ENCODE measurements at places on chromosomes 4 and X.

GRCh38 chr4:108930186-108930585 lies 167.3 kb upstream of the ETNPPL start:
- no peak for DNase-seq

DNA sequence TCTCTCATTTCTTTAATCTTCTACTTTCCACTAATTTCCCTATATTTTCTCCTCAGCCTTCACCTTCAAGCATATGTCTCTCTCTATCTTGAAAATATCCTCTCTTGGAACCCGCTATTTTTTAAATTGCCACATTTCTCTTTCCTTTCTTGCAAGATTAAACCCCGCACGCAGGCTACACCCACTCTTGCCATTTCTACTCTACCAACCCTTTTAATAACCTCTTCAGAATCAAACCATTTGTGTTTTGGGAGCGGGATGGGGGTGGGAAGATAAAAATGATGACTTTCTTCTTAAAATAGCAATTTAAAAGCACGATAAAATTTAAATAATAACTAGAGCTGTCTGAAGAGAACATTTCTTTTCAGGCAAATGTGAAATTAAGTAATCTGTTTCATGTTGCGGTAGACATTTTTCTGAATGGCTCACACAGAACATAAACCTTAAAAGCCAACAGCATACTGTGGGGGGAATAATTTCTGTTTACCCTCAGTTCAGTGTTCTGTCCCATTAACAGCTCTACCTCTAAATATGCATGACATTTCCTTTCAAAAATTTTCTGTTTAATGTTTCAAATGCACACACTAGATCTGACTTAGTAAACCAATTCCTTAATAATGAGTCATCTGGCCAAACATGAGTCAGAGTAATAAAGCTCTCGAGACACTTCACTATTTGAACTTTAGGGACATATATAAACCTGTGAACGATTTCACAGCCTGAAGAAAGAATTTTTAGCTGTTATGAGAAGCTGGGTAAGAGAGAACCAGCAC lies 20.5 kb downstream of the ARSJ start:
- no peak for DNase-seq

- no peak for DNase-seq
These were observed 76.0 kb downstream of the INTS6L start for GRCh38 chrX:135596495-135596894.

DNA sequence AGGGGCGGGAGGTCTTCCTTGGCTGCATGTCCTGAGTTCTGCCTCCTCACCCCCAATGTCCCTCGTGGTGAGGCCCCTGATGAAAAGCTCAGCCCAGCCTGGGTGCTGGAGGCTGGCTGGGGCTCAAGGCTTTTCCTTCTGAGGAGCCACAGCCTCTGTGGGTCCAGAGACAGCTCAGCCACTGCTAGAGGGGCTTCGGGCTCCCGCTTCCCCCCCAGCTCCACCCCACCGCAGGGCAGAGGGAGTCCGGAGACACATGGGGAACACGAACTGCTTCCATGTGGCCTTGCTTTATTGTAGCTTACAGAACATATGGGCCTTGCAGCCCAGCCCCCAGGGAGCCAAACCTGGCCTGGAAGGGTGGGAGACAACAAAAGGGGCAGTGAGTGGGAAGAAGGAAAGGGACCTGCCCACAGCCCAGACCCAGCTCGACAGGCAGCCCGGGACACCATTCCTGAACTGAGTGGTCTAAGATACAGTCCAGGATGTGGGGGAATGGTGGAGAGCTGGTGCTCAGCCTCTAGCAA lies 89.9 kb upstream of the NKX1-1 start:
- DNase-seq: no peak

- DNase-seq: no peak
These were observed 15.4 kb downstream of the NHS start for GRCh38 chrX:17390419-17390850.

DNA sequence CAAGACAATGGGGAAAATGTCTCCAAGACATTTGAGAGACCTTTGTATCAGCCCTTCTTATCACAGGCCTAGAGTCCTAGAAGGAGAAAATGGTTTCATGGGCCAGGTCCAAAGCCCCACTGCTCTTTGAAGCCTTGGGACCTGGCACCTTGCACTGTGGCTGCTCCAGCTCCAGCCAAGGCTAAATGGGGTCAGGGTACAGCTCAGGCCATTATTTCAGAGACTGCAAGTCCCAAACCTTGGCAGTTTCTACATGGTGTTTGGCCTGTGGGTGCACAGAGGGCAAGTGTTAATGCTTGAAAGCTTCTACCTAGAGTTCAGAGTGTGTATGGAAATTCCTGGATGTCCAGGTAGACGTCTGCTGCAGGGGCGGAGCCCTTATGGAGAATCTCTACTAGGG lies 28.5 kb downstream of the SHROOM3 start:
- no peak for DNase-seq

DNA sequence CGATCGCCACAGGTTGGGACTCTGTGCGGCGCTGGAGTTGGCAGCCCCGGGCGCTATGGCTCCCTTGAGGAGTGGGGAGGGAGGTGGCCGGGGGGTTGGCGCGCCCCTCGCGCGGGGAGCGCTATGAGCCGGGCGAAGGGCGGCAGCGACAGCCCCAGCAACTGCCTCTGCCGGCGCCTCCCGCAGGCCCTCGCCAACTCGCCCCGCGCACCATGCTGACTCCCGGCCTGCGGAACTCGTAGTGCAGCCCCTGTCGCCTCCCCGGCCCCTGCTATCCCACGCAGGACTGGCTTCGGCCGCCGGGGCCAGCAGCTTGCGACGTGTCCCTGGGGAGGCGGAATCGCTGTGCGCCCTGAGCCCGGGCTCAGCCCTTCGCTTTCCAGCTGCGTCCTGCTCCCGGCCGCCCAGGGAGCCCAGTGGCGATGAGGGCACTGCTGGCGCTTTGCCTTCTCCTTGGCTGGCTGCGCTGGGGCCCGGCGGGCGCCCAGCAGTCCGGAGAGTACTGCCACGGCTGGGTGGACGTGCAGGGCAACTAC lies 415 bp downstream of the SHISA3 start:
- DNase-seq: no peak

DNA sequence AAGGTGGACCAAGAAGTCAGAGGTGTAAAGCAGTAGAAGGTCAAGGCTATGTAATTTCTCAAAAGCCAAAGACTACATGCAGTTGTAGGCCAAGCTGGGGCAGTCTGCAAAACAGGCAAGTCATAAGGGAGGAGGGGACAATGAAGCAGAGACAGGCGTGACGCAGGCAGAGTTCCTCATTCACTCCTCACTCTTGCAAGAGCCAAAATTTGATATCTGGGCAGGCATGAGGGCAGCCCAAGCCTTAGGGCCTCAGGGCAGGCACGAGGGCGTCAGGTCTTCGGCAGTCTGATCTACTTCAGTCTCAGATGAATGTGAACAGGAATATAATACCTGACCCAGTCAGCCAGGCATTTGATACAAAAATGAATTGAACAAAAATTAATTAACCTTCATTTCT lies 86.4 kb upstream of the AGA start:
- DNase-seq: no peak

- no peak for DNase-seq
These were observed 149.7 kb downstream of the RRAGB start for GRCh38 chrX:55867181-55867651.

DNA sequence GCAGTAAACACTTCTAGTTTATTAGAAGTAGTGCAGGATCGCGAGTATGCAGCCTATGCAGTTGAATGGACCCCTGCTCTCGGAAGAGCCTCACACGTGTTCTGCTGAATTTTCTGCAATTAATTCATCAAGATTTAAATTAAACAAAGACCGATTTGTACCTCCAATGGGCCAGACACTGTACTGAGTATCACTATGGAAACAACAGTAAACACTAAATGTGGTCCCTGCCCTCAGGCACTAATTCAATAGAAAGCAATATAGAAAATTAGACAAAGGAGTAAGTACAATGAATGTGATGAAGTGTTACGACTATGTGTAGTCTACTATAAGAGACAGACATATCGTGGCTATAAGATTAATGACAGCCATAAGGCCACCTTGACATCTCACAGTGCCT lies 740.3 kb upstream of the FRG1 start:
- DNase-seq: no peak

DNA sequence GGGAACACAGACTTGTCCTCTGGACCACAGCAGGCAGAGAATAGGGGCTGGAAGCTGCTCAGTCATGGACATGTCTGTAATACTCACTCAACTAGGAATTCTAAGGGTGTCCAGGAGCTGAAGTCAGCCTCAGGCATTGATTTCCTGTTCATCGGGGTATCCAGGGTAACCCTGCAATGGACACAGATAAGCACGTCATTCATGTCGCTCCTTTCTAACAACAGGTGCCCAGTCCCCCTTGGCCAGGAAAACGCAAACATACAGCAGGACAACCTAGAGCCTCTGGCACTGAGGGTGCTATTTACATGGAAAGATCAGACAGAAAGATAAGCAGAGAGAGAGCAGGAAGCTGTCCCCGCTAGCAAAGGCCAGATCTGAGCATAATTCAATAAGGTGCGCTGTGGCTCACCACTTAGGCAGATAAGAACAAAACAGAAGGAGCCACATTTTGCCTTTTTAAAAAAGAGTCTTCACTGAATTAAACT lies 21.3 kb downstream of the QDPR start:
- DNase-seq: no peak

- no peak for DNase-seq
These were observed 5.4 kb upstream of the ZXDA start for GRCh38 chrX:57915680-57916079.

DNA sequence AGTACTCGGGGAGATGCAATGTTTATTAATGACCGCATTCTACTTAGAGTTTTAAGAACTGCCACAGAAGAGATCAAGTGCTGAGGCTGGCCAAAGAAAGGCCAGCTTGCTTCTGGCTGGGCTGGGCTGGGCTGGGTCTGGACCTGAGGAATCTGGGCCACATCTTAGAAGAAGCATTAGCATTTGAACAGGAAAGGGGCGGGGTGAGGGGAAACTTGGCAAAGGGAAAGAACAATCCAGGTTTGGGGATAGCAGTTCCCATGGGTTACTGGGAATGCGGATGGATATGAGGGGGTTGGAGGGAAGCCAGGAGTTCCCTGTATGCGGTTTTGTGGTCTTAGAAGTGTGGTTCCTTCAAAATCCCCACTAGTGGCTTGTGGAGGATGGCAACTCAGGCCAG lies 83.3 kb downstream of the CLDN34 start:
- DNase-seq: no peak

DNA sequence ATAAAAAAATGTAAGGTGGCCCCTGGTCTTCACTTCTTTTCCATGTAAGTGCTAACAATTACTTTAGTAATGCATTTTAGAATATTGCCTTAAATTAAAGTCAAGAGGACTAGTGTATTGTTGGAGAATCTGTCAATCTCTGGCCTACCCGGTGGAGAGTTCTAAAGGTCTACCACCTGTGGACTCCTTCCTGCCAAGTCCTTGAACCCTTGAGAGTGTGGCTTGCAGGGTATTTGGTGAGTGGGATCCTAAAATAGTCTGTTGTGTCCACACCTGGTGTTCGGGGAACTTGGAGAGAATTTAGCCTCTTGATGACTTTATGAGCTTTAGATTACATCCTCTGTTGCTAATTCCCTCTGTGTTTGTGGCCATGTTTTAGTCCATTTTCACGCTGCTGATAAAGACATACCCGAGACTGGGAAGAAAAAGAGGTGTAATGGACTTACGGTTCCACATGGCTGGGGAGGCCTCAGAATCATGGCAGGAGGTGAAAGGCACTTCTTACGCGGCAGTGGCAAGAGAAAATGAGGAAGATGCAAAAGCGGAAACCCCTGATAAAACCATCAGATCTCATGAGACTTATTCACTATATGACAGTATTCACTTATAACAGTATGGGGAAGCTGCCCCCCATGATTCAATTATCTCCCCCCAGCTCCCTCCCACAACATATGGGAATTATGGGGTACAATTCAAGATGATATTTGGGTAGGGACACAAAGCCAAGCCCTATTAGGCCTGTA lies 23.8 kb downstream of the DDIT4L start:
- DNase-seq: no peak

Measured in NCI-H1048 (cell line).